Fibroblast of mammary gland (primary cell): ENCODE measurements at places on chromosomes 6 and 20.

GRCh38 chr6:2956930-2957685, 14.3 kb downstream of the SERPINB6 start:
- no peak for DNase-seq

- no peak for DNase-seq
Observed at GRCh38 chr6:43742931-43743632, 26.9 kb upstream of the VEGFA start.

DNA sequence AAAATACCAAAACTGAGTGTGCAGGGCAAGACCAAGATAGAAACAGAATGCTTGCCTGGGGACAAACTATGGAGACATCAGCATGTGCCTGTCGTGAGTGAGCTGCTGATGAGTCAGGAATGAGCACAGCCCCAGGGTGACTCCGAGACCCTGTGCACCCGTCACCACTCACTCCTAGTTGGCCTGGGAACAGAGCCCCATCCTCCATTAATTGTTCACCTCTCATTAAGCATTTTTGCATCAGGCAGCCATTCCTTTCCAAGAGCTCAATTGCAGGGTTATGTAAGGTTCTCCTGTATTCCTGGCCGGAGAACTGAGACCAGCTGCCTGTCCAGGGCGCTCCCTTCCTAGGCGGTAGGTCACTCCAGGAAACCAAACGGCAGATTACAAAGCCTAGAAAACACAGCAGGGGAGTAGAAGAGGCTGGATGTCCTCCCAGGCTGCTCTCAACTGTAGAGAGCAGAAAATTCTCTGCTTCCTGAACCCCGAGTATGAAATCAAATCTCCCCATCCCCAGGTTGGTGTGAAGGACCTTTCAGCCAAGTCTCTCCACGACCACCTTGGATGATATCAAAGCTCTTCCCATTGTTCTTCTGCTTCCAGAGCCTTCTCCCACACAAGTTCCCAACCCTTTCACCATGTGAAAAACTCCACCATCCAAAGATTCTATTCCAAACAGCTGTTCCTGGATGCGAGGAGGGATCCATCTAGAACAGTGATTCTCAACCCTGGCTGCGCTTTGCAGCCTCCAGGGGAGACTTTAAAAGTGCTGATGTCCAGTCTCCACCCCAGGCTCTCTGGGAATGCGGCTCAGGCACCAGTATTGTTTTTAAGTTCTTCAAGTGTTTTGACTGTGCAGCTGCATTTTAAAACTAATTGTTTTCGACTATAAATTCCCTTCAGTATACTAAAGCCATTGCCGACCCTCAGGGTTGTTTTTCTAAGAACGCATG, 532.6 kb upstream of the JARID2 start:
- DNase-seq: peak; percentile 97

- DNase-seq: no peak
Observed at GRCh38 chr6:138673346-138674014, 100.1 kb upstream of the CCDC28A start.

DNA sequence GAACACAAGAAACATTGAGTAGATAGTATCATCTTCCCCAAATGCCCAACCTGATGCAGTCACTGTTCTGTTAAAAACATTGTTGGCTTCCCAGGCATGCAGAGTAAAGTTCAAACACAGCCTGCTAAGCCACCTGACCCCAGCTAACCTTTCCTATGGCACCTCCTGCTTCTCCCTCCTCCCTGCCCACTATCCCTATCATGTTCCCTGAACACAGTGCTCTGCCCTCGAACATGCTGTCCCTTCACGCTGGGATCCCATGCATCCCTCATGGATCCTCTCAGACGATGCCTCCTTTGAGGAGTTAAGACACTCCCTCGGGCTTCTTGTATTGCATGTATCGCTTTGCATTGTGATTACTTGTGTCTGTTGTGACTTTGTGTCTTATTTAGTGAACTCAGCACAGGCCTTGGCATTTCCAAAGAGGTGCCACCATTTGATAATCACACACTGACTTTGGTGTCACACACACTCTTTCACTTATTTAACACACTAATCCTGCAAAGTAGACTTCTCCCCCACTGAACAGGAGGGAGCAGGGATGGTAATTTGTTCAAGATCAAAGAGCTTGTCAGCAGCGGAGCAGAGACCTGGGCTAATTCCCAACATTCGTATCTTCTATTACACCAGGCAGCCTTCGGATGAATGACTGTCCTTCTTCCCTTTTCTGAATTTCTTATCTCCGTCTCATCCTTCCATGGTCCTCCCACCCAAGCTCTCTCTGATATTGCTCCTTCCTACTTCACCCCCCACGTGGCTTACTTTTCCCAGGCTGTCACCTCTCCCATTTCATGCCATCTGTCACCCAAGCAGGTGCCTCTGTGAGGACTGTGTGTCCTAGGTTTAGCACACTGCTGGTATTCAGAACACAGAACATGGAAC, 28.3 kb upstream of the SMIM29 start:
- DNase-seq: no peak
